ENCODE measurements at places on chromosomes 16 and 17. TPM values are rescaled to one million over a fixed set of nuclear protein-coding genes. Genes with fewer than 3 reads are reported as not detected.
A peak's percentile ranks its signal among the peaks of the same experiment; 100 is the strongest.

DNA sequence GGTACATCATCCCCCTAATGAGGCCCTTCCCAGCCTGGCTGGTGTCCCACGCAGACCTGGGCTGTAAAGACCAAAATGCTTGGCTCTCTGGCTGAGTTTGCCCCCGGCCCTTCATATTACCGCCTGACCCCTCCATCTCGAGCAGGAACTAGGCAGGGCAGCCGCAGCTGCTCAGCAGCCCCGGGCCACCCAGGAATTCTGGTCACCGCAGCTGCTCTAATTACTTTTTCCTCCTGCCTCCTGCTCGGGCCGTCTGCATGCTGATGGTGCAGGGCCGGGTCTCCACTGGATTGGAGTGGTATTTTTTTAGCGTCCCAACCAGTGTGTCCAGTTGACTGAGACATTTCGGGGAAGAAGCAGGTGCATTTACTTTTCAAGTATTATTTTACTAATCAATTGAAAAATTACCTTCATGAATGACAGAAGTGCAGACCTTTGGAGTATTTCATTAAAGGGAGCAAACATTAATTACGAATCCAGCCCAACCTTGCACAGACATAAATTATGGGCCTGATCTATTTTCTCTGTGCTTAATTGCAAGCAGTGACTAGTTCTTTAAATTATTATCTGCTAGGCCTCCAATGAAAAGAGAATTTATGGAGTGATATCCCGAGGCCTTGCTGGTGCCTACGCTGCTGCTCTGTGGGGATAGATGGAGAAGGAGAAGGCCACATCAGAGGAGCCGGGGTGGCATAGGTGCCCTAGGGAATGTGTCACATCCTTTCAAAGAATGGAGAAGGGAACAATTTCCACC lies 176.2 kb downstream of the CYLD start:
- DNase-seq, result no peak

DNA sequence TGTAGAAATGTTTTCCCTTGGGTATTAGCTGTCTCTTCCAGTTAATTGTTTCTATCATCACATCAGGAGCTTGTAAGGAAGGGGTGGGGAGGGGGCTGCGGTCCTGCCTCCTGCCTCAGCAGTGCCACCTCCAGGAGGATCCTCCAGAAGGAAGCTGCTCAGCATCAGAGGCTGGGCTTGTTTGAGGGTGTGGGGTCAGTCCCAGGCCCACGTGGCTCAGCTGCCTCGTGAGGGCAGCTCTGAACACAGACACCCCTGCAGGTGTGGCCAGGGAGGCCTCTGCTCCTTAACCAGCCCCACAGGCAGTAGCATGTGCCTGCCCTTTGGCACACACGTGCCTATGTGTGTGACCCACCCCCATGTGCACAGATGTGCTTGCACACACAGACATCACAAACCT lies 46.3 kb downstream of the MRM1 start:
- DNase-seq, result no peak

GRCh38 chr16:84052071-84052622 lies 9.6 kb upstream of the SLC38A8 start:
- no peak for DNase-seq

GRCh38 chr16:50261707-50262235 lies 4.6 kb upstream of the ADCY7 start:
- DNase-seq, result no peak

- no peak for DNase-seq
These were observed 159.8 kb downstream of the RPTOR start for GRCh38 chr17:80704381-80704819.

- DNase-seq, result no peak
These were observed 464 bp downstream of the HOXB1 start for GRCh38 chr17:48530208-48530886.

DNA sequence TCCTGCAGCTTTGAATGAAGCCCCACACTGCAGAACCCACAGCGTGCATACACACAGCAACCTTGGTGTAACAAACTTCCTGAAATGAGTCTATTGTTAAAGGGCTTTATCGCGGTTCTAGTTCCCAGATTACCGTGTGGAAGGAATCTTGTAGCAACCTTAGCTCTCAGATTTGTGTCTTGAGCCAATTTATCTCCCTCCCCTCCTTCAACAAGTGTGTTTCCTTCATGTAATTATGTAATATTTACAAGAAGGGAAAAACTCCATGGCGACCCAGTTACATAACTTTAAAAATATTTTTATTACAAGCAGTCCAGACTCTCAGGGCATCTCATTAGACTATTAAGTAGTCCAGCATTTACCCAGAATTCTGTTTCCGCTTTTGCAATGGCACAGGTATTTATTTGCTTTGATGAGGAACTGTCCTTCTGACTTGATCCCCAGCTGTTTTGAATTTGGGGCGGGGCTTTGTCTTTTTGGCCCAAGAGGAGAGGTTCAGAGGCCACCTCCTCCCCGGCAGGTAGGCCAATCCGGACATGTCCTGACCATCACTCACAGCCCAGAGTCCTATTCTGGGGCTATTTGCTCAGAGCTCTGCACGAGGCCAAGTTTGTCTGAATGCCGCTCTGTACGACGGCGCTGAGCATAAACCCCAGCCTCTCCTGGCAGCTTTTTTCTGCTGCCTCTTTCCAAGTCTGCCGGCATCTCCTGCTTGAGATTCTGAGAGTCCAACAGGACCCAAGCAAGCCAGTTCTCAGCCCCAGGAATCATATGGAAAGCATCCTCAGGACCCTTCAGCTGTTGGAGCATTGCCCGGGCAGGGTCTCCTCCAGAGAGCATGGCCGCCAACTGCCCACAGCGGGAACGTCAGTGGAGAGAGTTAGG lies 35.6 kb downstream of the CLEC16A start:
- DNase-seq, result peak; percentile 76

The AXIN2 gene
- polyA plus RNA-seq, result 8.9 TPM

The FBXO39 gene
- polyA plus RNA-seq, result 0.16 TPM

The DPEP2 gene
- 1.5 TPM for polyA plus RNA-seq

The ENPP7 gene
- not detected for polyA plus RNA-seq

The GDPD1 gene
- polyA plus RNA-seq, result 2.4 TPM
